DMS 273 treated with DMSO at 0.1 percent for 48 hours (cell line): ENCODE measurements at places on chromosomes 11 and 22.
A peak's percentile ranks its signal among the peaks of the same experiment; 100 is the strongest.

DNA sequence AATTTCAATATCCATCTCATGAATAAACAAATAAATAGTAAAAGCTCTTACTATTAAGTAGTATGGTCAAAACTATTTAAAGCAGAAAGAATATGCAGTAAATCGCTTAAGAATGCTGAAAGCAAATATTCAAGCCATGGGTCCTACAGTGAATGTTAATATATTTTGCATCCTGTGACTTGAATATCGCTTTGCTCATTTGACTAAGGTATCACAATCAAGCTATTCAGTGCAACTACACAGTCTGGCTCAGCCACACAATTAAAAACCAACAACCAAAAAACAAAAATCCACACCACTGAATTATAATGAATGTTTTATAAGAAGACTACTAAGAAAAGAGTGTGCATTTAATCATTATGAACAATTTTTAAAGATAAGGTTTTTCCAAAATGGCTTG is 45.3 kb downstream of the RAB6A start:
- no peak for DNase-seq

- DNase-seq: no peak
These were observed 29.3 kb upstream of the NFAM1 start for GRCh38 chr22:42461511-42461910.

GRCh38 chr22:22976033-22976922 is 88.7 kb downstream of the IGLL5 start:
- no peak for DNase-seq

DNA sequence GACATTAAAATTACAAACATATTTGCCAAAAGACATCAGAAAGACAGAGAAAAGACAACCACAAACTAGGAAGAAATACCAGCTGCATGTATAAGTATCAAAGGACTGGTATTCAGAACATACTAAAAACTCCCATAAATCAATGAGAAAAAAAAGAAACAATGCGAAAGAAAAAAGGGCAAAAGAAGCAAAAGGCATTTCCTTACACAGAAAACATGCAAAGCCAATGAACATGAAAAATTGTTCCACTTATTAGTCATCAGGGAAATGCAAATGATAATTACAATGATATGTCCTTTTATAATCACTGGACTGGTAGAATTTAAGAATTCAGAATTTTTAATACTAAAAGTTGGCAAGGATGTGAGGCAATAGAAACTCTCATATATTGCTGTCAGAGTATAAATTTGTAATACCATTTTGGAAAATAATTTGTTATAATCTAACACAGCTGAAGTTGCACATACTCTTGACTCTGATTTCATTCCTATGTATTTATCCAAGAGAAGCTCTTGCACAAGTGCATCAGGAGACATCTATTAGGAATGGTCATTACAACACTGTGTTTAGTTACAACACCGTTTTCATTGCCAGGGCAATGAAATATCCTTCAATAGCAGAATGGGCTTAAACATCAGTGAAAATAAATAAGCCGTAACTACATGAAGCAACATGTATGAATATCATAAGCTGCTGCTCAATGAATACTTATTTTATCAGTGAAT is 279.7 kb downstream of the SWAP70 start:
- DNase-seq: no peak

DNA sequence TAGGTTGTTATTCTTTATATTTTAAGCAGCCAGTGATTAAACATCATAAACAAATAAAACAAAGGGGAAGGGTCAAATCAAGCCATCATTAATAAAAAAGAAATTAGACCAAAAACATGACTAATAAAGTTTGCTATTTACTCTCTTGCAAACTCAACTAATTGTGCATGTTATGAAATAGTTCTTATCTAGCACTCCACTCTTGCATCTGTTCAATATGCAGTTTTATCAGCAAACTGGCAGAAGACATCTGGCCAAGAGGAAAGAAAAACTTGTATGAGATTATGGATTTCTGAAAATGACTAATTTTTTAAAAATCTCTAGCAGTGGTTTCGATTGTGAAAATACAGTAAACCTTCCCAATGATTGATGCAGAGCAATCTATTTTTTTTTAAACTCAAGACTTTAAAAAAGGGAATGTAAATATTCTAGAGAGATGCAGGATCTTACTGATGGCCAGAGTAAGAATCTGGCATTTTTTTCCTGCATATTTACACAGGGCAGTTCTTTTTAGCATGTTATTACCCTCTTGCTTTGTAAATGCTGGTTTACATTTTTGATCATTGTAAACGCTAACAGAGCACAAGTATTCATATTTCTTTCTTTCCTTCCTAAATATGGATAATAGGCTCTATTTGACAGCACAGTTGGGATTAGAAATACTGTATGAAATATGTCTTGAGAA is 83.3 kb downstream of the GRIA4 start:
- DNase-seq: no peak

DNA sequence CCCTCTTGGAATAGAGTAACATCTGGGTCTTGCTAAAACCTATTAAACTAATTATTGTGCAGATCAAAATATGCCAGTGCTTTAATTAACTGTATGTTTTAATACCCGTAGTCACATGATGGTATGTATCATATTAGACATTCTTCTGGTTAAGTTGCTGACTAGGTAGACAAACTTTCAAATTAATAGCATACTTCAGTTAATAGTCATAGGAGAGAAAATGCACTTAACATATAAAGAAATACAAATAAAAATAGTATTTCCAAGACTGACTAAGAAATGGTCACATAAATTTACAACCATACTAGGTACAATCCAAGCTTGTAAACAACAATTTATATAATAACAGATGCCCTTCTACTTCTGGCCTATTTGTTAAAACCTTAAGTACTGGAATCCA is 7.6 kb upstream of the EXPH5 start:
- DNase-seq: no peak

DNA sequence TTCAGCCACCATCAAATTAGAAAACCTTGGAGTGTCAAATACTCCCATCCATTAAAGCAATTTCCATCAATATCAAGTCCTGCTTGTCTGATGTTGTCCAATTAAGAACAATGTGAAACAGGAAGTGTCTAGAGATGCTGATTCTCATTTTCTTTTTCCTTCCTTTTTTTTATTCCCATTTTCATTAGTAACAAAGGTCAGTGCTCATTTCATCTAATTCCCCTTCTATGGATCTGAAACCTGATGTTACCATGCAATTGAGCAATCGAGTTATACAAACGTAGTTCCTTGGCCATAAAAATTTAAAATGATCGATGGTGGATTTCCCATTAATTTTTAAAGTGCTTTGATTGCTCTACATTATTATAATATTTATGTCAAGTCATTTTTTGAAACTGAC is 330.6 kb upstream of the ZC3H12C start:
- no peak for DNase-seq

- no peak for DNase-seq
These were observed 68.7 kb upstream of the ASPHD2 start for GRCh38 chr22:26360169-26360885.

DNA sequence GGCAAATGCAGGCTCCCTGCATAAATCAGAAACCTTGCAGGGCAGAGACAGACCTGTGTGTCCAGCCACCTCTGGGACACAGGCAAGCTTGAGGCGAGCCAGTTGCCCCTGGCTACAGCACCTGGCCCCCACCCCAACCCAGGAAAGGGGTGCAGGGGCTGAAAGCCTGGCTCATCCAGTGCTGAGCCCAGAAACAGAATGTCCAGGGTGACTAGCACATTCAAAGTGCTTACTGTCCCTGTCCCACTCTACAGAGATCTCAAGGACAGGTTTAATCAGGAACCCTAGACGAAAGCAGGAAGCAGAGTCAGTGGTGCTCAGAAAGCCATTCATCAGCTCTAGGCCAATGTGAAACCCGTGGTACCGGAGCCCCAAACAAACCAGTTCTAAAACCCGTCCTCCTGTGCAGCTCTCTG is 31.9 kb downstream of the PLEKHA7 start:
- DNase-seq: no peak

DNA sequence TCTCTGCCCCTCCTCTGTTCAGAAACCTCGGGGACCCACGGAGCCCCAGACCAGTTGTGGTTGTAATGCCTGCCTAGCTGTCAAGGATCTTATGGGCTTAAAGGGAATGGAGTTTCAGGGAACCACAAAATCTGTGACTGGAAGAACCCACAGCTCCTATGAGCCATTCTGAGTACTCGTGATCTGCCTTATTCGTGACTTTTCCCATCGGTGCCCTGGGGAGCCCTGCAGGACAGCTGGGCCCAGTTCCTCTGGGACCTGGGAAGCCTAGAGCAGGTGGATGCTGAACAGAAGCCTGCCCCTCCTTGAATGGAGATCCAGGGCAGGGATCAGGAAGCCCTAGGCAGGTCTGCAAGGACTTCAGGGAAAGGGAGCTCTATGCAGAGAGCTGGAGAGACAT is 42.1 kb upstream of the TTC12 start:
- DNase-seq: no peak

- no peak for DNase-seq
These were observed 15.1 kb upstream of the CEP295 start for GRCh38 chr11:93646399-93646798.

DNA sequence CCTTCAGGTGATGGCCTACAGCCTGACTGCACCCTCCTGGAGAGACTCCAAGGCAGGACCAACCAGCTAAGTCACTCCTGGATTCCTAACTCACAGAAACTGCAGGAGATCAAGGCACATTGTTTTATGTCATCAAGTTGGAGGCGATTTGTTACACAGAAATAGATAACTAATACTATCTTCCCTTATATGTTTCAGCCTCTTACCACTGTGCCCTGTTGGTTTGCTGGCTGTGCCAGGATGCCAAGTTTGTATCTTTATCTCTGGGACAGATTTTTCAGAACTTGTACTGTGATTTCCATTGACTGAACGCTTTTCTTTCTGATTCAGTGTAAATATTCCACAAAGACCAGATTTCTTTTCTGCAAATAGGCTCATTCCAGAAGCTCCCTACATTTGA is 76.2 kb upstream of the OPCML start:
- DNase-seq: no peak

DNA sequence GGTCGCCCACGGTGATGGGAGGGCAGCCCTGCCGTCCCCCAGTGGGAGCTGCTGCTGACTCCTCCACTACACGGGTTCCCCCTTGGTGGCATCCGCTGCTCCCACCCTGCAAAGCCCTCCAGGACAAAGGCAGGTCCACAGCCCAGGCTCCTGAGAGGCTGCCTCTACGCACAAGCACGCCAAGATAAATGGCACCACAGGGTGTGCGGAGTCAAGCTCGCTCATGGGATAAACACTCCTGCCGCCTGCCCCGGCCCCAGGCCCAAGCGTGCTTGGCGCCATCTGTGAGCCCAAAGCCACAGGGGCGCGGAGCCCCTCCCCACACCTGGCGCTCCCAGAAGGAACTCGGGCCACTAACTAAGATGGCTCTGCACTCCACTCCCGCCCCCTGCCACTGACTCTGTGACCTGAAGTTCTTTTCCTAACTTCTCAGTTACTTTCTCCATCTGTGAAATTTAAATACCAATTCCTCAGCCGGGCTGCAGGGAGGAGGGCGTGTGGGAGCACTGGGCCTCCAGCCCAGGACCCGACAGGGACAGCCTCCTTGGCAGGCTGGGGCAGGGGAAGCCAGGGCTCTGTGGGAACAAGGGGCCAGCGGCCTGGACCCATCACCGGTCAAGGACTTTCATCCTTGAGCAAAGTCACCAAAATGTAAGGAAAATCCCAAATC is 14.9 kb downstream of the EHD1 start:
- DNase-seq: peak; percentile 27

DNA sequence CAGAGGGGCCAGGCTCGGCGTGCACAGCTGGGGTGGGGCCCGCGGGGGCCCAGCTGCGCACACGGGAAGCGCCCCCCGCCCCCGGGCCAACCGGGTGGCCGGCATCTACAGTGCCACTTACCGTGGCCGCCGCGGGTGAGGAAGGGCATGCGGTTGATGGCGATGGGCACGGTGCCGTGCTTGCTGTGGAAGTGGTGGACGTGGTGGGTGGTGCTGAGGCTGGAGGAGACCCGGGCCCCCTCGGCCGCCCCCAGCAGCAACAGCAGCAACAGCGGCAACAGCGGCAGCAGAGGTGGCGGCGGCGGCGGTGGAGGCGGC is 51.4 kb downstream of the SLC22A12 start:
- no peak for DNase-seq

GRCh38 chr11:25938952-25939351 is 393.0 kb upstream of the ANO3 start:
- no peak for DNase-seq

DNA sequence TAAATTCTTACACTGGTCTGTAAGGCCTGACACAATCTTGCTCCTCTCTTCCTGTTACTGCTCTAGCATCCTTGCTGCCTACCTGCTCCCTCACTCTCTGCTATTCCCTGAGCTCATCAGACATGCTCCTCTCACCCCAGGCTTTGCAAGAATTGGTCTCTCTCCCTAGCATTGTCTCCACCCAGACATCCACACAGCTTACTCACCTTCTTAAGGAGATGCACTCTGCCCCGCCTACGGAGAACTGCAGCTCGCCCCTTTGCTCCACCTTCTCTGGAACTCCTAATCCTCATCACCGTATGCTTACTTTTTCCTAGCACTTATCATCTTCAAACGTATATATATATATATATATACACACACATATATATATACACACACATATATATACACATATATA is 23.3 kb upstream of the TMPRSS5 start:
- DNase-seq: no peak

- no peak for DNase-seq
These were observed 349.7 kb upstream of the MPPED2 start for GRCh38 chr11:30935861-30936260.

GRCh38 chr11:116517077-116517476 is 255.7 kb downstream of the BUD13 start:
- DNase-seq: no peak

GRCh38 chr11:11057472-11057854 is 199.6 kb upstream of the ZBED5 start:
- no peak for DNase-seq

DNA sequence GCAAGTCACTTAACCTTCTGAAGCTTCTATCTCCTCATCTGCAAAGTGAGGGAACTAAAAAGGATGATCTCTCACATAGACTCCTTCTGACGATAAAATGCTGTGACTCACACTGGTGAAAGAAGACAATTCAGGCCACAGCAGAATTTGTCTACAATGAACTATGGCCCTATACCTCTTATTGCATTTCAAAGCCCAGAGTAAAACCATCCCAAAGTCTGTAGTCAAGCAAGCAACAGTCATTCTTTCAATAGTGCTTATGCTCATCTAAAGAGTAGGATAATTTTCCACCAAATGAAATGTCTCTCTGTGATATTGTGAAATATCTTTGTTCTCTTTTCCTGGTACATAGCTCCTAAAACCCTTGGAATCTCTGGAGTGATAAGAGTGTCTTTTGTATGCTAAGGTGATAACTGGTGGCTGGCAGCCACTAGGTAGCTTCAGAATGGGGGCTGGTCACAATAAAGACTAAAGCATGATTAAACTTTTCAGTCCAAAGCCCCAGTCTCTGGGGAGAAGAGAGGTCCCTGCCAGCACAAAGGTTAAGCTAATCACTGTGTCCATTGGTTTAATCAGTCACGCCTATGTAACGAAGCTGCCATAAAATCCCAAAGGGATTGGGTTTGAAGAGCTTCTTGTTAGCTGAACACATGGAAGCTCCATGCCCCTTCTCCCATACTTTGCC is 30.8 kb downstream of the SYTL2 start:
- no peak for DNase-seq

GRCh38 chr11:46321757-46322156 is 25.5 kb upstream of the DGKZ start:
- DNase-seq: no peak

GRCh38 chr11:44863231-44863630 is 87.5 kb downstream of the TP53I11 start:
- no peak for DNase-seq

GRCh38 chr11:32794439-32794838 is at the start of gene CCDC73:
TSS of gene CCDC73 (minus strand) at chr11:32794662. CDS start at chr11:32760243, 34,419 bp downstream.
- no peak for DNase-seq
